ENCODE measurements at places on chromosomes 6 and 20. TPM values are rescaled to one million over a fixed set of nuclear protein-coding genes. Genes with fewer than 3 reads are reported as not detected.

DNA sequence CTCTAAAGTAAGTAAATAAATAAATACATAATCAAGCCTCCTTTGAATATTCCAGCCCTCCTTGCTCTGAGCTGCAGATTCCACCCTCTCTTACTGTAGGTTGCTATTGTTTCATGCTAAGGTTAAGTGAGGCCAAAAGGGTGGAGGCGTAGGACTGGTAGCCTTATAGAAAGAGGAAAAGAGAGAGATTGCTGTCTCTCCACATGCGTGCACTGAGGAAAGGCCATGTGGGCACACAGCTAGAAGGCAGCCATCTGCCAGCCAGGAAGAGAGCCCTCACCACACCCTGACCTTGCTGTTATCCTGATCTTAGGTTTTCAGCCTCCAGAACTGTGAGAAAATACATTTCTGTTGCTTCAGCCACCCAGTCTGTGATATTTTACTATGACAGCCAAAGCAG lies 87.4 kb upstream of the SHLD1 start:
- DNase-seq, result no peak

DNA sequence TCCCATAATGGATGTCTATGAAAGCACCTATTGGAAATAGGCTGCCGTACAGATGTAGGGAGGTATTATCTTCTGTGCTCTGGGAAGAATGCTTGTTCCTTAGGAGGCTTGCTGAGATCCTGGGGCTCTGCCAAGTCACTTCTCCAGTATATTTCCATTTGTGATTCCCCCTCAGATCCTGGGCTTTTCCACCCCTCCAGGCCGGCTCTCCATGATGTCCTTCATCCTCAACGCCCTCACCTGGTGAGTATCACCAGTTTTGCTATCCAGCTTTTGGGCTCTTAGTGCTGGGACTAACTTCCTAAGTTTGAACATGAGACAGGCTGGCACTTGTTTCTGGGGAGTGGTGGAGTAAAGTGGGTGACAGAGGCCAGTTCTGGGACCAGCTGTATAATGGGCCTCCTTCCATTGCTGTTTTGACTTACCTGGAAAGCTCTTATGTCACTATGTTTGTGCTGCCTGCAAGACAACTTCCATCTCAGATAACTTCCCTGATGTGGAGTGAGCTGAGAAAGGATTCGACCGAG lies 2.6 kb downstream of the SYS1 start:
- no peak for DNase-seq

GRCh38 chr20:32718749-32719348 lies 24.4 kb downstream of the COMMD7 start:
- DNase-seq, result no peak

GRCh38 chr6:137303441-137303840 lies 84.3 kb upstream of the IFNGR1 start:
- DNase-seq, result no peak

GRCh38 chr6:146357578-146358430 lies 185.8 kb upstream of the RAB32 start:
- no peak for DNase-seq

DNA sequence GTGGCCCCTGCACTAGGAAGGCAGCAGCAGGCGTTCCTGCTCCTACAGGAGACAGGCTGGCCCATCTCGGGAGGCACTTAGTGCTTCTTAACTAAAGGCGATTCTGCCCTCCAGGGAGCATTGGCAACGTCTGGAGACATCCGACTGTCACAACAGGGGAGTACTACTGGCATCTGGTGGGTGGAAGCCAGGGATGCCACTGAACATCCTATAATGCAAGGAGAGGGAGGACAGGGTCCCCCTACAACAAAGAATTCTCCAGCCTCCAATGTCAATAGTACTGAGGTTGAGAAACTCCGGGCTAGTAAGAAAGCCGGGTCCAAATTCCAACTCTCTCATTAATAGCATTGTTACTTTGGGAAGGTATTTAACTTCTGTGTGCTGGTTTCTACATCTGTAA lies 119.4 kb upstream of the ARMC2 start:
- DNase-seq, result peak; percentile 53

DNA sequence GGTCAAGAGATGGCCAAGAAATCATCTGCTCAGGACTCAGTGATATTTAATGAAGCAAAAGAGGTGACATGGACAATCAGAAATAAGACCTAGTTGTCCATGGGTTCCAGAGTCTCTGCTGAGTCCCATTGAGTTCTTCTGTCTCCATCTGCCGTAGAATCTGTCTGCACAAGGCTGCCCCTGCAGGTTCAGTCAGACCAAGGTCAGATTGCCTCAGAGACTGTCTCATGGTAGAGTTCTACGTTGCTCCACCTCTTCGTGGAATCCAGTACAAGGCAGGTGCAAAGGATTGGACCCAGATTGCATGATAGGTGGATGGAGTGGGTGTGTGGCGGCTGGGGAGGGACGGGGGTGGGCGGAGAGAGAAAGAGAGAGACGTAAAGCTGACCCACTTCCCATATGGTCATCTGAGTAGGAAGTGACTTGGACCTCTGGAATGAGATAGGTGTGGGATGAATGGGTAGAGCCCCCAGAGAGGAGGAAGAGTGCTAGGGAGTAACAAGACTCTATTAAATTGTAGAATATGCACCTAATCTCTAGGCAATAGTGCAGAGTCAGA lies 75.3 kb downstream of the SOBP start:
- DNase-seq, result no peak

DNA sequence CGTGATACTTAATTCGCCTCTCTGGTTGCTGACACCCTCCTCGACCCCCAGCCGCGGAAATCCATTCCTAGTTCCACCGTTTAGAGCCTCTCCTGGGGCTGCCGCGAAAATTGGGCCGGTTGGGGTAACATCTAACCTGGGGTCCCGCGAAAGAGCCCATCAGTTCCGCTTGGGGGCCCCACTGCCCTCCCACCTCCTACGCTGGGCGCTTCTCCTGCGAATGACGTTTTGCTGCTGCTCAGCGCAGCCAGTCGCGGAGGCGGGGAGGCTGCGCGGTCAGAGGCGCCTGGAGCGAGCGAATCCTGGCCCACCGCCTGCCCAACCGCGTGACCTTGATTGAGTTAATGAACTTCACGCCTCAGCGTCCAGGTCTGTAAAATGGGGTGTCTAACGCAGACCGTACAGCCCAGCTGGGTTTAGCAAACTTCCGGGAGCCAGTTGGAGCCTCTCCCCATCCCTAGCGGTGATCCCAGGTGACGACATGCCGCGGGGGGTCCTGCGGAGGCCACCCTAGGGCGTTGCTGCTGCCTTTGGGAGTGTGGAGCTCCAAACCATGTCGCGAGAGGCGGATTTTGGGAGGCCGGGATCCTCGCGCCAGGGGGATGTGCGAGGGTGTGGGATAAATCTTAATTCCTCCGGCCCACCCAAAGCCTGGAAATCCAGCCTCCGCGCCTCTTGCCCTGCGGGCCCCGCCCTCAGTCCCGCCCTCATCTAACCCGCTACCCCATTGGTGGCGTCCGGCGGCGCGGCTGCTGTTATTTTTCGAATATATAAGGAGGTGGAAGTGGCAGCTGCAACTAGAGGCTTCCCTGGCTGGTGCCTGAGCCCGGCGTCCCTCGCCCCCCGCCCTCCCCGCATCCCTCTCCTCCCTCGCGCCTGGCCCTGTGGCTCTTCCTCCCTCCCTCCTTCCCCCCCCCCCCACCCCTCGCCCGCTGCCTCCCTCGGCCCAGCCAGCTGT lies at the start of gene CDC25B:
TSS of gene CDC25B (plus strand) at position 800 of the 958 bp plus-strand sequence. CDS start 222 bp downstream, outside the sequence.
- peak; percentile 98 for DNase-seq

DNA sequence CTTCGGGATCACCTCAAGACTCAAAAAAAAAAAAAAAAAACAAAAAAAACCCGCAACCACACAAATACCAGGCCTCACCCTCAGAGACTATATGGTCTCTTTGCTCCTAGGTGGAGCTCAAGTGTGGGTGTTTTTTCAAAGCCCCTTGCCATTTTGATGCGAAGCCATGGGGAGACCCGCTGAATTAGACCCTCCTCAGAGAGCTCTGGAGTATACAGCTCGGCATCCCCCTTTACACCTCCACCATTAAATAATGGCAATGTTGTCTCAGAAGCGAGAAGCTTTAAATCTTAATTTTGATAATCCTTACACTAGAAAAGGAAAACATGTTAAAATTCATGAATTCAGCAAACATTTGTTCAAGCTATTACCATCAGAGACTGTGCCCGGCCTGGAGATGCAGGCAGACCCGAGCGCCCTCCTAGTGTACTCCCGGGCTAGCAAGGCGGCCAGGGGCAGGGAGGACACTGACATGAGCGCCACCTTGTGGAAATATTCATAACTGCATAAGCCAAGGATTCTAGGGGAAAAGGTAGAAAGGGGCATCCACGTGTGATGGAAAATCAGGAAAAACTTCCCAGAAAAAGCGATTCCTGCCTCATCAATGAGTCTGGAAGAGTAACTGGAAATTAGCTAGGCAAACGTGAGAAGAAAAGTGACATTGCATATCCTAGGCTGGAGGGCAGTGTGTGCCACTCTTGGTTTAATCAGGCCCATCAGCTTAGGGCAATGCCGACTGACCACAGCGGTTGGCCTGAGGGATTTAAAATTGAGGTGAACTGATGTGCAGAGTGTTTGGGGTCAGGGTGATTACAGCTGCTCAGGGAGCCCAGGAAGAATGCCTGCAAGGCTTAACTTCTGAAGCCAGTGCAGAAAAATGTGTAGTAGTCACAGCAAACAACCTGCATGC lies 72.5 kb downstream of the B3GAT2 start:
- DNase-seq, result no peak

DNA sequence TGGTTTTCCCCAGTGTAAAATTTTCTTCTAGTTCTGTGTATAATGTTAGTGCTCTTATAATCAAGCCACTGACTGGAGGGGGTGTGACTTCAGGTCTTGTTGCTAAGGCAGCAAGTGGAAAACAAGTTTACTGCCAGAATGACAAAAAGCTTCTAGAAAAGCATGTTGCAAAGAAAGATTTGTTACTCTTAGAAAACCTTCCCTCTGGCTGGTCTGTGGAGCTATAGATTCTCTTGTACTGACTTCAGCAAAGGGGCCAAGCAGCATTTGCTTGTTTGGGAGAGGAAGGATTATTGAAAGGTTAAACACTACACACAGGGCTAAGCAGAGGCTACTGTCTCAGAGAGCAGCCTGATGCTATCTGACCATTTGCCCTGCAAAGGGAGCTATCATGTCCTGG lies 288.8 kb downstream of the BTBD9 start:
- no peak for DNase-seq

GRCh38 chr6:141123497-141123896 lies 1009.2 kb upstream of the GJE1 start:
- DNase-seq, result no peak

- no peak for DNase-seq
These were observed 22.4 kb upstream of the TMEM217 start for GRCh38 chr6:37280162-37280887.

DNA sequence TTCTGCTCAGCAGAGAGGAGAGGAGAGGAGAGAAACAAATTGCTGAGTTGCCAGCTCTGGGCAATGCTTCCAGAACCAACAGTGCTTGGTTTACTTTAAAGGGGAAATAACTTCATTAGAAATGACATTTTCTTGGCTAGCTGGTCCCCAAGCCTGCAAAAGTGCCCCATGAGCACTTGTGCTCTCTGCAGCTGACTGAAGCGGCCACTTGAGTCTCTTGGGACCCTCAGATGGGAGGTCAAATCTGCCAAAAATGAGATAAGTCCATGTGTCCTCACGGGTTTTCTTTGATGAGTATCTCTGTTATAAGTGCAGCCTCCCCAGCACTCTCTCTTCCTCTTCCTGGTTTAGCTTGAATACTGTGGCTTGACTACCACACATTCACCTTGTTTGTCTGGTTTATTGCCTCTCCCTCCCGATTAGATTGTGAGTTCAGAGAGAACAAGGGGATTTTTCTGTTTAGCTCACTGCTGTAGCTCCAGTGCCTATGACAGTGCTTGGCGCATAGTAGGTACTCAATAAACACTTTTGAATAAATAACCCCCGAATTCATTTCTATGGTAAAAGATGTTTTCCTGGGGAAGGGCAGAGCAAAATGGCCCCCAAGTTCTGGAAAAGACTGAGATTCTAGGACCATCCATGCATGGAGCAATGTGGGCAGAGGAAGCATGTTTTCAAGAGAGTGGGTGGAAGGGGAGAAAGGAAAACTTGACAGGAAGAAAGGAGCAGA lies 7.0 kb upstream of the RIN2 start:
- DNase-seq, result no peak

- DNase-seq, result no peak
These were observed 68.4 kb upstream of the BACH2 start for GRCh38 chr6:90365002-90365401.

GRCh38 chr6:150541576-150541975 lies 58.1 kb upstream of the PLEKHG1 start:
- DNase-seq, result no peak

DNA sequence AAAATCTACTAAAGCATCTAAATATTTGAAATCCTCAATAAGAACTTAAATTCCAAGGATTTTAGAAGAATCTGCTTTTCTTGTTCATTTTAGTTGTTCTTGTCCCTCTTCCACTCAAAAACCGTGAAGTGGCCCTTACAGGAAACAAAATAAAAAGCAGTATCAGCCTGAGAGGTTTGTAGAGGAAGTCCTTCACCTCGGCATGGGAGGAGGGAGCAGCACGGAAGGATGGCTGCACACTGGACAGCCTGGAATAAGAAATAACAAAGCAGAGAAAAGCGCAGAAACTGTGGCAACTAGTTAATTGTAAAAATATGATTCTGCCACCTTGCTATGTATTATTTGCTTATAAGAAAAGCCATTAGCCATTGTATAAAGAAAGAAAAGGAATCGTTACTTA lies 46.1 kb downstream of the RALGAPA2 start:
- DNase-seq, result no peak

DNA sequence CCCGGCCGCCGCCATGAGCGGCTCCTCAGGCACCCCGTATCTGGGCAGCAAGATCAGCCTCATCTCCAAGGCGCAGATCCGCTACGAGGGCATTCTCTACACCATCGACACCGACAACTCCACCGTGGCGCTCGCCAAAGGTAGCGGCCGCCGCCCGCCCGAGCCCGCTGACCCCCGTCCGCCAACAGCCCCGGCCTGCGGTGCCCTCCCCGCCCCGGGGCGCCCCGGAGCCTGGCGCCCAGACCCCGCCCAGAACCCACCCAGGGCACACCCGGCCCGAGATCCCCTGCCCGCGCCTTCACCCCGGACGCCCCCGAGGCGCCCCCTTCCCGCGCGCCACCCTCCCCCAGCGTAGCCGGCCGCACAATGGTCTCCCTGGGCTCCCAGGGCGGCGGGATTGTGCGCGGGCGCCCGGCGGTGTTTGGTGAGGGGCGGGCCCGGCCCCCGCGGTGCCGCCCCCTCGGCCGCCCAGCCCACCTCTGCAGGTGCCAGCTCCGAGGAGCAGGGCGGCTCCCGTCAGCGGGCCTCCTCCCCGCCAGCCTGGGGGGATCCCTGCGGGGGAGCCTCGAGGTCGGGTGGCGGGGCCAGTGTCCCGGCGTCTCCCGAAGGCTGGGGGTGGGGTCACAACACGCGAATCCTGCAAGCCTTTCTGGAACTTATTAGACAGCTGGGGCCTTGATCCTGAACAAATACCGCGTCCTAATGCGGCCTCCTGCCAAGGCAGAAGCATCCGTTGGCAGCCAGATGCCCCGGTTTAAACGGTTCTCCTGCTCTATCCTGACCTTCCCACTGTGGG lies 577 bp downstream of the LSM14B start:
- no peak for DNase-seq

- DNase-seq, result no peak
These were observed 11.8 kb upstream of the SMLR1 start for GRCh38 chr6:130815200-130816071.

HLA-DQA1 gene
- 2.0 TPM for total RNA-seq

GRM1 gene
- total RNA-seq, result not detected

CCN6 gene
- total RNA-seq, result not detected

TREML2 gene
- not detected for total RNA-seq

MUC21 gene
- total RNA-seq, result not detected

ULBP2 gene
- total RNA-seq, result not detected

ACOT13 gene
- total RNA-seq, result 3.1 TPM

PDE7B gene
- total RNA-seq, result 6.0 TPM

TCP11 gene
- 0.43 TPM for total RNA-seq

TBXT gene
- total RNA-seq, result not detected
